ENCODE measurements at places on chromosomes 7 and 10. TPM values are rescaled to one million over a fixed set of nuclear protein-coding genes. Genes with fewer than 3 reads are reported as not detected.
A peak's percentile ranks its signal among the peaks of the same experiment; 100 is the strongest.

GRCh38 chr7:7157177-7157886 lies 25.0 kb upstream of the C1GALT1 start:
- DNase-seq, result peak; percentile 91

- DNase-seq, result no peak
Measured at GRCh38 chr7:158296798-158297104, 290.9 kb downstream of the PTPRN2 start.

FAM131B gene
- 0.22 TPM for total RNA-seq

DNA sequence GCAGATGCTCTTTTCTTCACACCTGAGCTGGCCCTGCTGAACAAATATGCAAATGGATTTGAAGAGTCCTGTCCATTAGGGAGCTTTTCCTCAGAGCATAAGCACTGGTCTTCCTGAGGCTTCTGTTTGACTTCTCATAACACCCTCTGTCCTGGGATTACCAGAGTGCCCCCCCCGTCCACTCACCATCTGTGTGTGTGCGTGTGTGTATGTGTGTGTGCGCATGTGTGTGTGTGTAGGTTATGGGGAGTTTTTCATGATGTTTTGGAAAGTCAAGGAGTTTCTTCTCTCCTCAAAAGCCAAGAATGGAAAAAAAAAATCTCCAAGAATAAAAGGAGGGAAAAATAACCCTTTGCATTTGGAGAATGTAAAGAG lies 57.7 kb upstream of the COMTD1 start:
- no peak for DNase-seq

AOC1 gene
- total RNA-seq, result not detected

SORCS1 gene
- total RNA-seq, result 48.9 TPM

- DNase-seq, result no peak
Measured at GRCh38 chr7:40579401-40579800, 444.6 kb downstream of the SUGCT start.

EBLN1 gene
- not detected for total RNA-seq

DNA sequence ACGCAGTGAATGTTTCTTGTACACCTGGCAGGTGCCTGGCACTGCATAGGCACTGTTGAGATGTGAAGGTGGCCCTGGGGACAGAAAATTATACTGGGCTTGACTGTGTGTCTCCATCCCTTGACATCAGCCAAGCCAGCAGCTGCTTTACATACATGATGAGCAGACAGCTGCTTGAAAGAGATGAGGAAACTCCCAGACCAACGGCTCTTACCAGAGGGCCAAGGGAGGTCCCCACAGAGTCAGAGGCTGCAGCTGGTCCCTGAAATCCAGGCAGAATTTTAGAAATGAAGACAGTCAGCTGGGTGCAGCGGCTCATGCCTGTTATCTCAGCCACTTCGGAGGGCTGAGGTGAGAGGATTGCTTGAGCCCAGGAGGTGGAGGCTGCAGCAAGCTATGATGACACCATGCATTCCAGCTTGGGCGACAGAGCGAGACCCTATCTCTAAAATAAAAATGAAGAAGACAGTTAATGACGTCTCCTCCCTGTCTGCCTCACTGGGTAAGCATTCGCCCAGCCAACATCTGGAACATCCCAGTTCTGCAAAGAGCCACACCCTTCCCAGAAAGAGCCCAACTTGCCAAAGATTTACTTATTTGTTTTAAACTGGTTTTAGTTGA lies 17.6 kb downstream of the LIMK1 start:
- DNase-seq, result peak; percentile 87

- no peak for DNase-seq
Measured at GRCh38 chr10:43362191-43362839, 9.1 kb upstream of the FXYD4 start.

GRCh38 chr7:84701524-84702306 lies 485.1 kb downstream of the SEMA3D start:
- peak; percentile 97 for DNase-seq

GRCh38 chr7:33880787-33881186 lies 24.6 kb upstream of the BMPER start:
- no peak for DNase-seq

DNA sequence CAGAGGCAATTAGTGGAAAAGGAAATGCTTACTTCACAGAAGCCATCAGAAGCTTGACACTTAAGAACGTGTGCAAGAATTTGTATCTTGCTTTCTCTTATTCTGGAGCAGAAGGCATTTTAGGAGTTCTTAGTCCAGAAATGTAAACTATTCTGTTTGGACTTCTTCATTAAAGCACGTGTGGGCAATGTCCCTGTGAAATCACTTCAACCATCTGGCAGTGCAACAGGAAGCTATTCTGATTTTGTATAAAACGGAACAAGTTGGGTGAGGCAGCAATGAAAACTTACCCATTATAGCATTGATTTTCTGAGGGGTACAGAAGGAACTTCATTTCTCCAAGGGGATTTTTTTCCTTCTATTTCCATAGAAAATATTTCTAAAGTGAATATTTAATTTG lies 21.3 kb upstream of the ARHGAP21 start:
- DNase-seq, result no peak

All from SJCRH30 (cell line).